ENCODE measurements at places on chromosomes 16 and 17.

GRCh38 chr16:35737076-35737475 is 2277.7 kb downstream of the TP53TG3F start:
- DNase-seq: no peak

DNA sequence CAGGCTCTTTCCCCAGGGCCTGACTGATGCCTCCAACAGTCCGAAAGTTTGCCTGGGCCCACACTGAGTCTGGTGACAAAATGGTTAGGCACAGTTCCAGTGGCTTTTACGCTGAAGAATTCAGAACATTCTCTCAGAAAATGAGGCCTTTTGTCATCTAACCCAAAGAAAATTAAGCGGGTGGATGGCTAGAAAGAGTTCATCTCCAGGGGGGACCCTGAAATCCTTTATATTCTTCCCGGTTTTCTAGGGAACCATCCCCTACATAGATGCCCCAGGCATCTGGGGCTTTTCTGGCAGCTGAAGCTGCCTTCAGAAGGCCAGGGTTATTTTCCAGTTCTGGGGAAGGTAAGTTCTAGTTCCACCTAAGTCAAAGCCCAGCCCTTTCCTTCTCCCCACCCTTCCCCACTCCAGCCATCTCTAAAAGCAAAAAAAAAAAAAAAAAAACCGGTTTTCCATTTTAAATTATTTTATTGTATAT is 2.2 kb downstream of the RASD1 start:
- peak; percentile 25 for DNase-seq

DNA sequence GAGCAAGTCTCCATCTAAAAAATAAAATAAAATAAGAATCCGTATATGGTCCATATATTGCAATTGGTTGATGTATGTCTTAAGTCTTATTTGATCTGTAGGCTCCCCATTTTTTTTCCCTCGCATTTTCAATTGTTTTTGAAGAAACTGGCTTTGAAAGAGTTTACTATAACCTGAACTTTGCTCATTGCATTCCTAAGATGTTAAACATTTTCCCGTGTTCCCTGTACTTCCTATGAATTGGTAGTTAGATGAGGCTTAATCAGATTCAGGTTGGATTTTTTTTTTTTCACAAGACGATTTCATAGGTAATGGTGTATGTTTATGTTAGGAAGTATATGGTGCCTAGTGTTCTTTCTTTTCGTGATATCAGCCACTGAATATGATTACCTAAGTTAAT is 3.3 kb downstream of the LRRC36 start:
- DNase-seq: no peak

GRCh38 chr16:86347916-86348555 is 162.3 kb upstream of the FOXF1 start:
- DNase-seq: no peak

DNA sequence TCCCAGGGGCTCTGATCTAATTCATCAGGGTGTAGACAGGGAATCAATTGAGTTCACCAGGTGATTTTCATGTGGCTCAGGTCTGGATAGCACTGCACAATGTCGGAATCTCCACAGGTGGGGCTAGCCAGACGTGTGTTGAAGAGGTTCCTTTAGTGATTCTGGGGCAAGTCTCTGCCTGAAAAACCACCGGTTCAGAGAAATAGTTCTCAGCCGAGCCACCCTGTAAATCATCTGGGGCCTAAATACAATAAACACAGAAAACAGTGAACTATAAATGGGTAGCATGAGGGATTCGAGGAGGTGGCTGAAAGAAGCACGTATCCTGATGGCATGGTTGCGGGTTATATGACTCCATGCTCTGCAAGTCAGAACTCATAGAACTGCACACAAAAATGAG is 21.3 kb downstream of the ASPA start:
- DNase-seq: no peak

DNA sequence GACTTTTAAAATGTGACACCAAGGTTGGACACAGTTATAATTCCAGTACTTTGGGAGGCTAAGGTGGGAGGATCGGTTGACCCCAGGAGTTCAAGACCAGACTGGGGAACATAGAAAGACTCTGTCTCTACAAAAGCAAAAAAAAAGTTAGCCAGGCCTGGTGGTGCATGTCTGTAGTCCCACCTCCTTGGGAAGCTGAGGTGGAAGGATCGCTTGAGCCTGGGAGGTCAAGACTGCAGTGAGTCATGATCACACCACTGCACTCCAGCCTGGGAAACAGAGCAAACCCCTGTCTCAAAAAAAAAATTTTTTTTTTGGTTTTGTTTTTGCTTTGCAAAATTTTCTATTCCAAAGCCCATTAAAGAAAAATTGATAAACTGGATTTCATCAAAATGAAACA is 281.4 kb downstream of the BCAS3 start:
- no peak for DNase-seq

GRCh38 chr17:50660042-50660886 is 25.6 kb downstream of the ABCC3 start:
- DNase-seq: no peak

DNA sequence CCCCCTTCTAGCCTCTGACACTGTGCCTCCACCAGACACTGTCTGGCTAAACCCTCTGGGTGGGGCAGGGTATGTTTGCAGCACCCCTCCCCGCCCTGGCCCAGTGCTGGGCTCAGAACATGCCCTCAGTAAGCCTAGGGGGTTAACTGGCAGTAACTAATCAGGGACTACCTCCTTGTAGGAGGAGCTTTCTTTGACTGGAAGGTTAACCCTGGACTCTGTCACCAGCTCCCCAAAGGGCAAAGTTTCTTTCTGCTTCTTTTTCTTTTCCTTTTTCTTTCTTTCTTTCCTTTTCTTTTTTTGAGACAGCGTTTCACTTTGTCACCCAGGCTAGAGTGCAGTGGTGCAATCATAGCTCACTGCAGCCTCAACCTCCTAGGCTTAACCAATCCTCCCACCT is 76.8 kb downstream of the PLXDC1 start:
- no peak for DNase-seq

DNA sequence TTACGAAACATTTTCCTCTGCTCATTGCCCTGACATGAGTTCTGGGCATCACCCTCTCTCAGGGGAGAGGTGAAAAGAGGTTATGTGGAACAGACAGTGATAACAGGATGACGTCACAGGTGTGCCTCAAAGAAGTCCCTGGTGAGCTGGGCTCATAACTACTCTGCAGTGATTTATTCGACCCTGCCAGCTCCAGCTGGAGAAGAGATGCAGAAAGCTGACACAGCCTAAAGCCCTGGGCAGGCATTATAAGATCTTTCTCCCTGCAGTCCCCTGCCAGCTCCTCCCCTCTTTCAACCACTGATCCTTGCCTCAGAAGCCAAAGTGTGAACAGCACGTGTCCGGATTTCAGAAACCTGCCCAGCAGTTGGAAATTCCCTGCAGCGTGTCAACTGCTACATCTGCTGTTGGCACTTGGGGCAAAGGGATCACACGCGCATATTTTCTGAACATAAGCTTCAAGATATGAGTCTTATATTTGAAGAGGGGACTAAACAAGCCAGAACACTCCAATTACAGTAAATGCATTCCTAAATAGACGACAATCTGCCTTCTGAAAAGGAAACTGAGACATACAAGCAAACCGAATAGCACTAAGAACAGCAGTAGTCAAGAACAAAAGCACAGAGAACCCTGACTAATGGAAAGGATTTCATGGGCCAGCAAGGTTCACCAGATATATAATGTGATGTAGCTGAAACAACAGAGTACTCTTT is 80.5 kb downstream of the SMG6 start:
- DNase-seq: peak; percentile 64

DNA sequence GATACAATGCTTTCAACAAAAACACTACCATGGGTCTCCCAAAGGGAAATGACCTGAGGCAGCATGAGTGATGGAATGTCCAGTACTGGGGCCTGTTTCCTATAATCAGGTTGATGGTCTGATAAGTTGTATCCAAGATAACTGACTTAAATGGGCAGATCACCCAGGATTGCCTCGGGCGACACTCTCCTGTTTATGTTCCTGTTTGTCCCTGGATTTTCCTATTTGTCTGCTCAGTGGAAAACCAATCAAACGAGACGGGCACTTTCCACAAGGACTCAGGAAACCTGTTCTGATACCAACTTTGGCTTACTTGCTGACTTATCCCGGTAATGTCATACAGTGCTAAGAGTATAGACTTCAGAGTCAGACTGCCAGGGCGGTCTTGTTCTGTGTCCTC is 27.4 kb downstream of the USP43 start:
- no peak for DNase-seq

- DNase-seq: peak; percentile 56
Measured at GRCh38 chr16:83744441-83744981, 63.3 kb upstream of the HSBP1 start.

DNA sequence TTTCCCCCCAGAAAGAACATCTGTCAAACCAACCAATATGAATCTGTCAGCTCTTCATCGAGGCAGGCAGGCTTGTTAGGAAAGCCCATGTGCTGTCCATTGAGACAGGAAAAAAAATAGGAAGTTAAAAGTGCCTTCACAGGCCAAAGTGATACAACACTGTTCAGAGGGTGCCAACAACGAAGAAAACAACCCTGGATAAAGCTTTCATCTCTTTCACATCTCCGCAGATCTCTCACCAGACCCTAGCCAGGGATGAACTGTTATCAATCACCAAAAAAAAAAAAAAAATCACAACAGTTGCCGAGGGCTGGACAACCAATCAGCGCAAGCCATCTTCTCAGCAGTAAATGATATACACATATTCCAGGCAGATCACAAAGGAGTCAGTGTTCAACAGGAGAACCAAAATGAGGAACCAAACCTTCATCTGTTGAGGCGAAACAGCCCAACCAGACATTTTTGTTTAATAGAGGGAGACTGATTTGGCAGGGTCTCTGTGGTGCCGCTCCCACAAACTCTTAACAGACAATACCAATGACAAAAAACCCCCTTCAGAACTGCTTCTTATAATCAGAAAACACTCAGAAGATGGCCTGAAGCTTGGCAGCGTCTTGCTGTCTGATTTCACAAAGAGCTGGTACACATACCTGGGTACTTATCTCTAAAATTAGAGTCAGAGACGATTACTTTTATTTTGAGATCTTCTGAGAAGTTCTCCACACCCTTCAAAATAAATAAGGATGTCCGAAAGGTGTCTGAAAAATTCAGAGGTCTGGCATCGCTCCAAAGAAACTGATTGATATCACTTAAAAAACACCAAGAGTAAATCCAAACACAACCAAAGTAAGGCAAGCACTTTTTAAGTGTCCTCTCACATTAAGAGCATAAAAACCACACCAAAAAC is 1.8 kb downstream of the MAP3K14 start:
- DNase-seq: no peak

DNA sequence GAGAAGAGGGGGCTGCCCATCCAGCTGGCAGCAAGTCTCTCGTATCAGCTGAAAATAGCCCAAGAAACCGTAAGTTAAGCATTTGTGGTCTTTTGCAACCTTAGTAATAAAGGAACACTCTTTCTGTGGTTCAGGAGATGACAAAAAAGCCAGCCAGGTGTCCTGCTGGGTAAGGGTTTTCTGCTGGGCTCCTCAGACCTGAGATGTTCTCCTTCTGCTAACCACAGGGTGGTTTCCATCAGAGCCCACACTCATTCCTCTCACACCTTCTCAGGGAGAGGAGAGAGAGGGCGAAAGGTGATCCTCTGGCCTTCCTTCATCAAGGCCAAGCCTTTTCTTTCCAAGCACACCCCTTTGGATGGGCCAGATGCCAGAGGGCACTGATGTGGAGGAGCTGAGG is 70.7 kb downstream of the TEX14 start:
- DNase-seq: no peak

GRCh38 chr17:30812218-30813177 is 12.0 kb downstream of the CRLF3 start:
- no peak for DNase-seq

DNA sequence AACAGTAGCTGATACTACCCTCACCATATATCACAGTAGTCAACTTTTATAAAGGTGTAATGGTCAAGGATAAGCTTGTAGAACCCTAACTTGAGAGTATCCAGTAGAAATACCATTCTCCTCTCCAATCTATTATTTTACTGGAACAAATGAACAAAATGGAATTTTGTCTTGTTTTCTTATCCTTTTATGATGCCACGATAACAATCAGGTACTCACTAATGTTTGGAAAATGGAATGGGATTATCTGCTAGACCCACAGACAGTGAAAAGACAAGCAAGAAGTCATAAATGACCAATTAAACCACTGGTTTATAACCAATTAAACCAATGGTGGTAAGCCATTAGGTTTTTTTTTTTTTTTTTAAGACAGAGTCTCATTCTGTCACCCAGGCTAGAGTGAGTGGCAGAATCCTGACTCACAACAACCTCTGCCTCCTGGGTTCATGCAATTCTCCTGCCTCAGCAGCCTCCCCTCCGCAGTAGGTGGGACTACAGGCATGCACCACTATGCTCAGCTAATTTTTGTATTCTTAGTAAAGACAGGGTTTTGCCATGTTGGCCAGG is 10.4 kb downstream of the GPATCH8 start:
- no peak for DNase-seq

DNA sequence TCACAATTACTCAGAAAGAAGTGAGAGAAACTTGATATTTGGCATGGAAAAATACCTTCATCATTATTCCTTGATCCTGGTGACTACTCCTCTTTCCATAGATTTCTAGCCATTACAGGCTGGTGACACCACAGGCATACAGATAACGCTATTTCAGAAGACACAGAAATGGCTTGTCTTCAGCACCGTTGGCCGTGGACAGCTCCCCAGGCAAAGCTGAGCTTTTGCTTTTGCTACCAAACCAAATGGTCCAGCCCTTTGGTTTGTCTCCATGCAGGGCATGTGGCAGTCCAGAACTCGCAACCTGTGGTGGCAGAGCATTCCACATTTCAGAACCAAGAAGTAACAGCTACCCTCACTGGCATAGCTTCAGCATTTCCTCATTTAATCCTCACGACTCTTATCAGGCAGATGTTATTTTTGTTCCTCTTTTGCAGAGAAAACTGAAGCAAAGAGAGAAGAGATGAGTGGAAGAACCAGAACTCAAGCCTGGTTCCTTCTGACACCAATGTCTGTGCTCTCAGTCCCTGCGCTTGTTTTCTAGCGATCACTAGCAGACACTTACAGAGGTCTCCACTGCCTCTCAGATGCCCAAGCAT is 55.5 kb downstream of the HS3ST4 start:
- peak; percentile 59 for DNase-seq

DNA sequence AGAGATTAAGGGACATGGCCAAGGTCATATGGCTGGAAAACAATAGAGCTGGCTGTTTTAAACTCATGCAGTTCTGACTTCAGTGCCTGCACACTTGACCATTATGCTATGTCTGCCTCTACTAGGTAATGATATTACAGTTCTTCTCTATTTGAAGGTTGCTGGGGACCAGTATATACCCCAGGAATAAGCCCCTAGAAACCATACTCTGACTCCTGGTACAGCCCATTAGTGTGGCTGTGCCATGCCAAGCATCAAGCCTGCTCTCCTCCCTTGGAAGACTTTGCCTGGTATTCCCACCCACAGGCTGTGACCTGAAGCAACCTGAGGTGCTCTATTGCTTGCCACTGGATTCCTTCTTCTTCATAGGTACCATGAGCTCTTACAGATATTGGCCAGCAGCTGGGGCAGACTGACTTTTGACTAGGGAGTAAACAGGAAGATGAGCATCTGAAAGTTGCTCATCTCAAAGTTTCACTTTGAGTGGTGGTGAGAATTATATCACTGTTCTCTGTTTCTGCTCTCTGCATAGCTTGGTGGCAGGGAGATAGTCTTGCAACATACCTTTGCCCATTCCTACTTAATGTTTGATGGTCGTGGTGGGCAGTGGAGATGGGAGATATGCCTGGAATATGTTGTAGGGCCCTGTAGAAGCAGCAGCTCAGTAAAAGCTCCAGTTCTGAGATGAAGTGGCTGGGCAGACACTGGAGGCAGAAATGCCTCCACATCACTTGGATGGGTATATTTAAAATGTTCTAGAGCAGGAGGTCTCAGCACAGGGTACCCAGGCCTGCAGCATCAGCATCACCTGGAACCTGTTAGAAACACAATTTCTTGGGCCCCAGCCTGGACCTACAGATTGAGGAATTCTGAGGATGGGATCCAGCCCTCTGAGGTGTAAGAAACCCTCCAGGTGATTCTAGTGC is 274.7 kb downstream of the HS3ST4 start:
- DNase-seq: no peak
